ENCODE measurements at places on chromosomes 5 and 9.
A peak's percentile ranks its signal among the peaks of the same experiment; 100 is the strongest.

- no peak for DNase-seq
Observed at GRCh38 chr5:52989025-52989780, at the start of gene ITGA2. Gene ITGA2, plus strand, starts transcription at chr5:52989352. Its CDS starts 117 bp downstream, at chr5:52989469.

GRCh38 chr9:127262602-127263001 lies 2.0 kb upstream of the GARNL3 start:
- no peak for DNase-seq

GRCh38 chr5:42974536-42974935 lies 65.6 kb downstream of the ANXA2R start:
- no peak for DNase-seq

DNA sequence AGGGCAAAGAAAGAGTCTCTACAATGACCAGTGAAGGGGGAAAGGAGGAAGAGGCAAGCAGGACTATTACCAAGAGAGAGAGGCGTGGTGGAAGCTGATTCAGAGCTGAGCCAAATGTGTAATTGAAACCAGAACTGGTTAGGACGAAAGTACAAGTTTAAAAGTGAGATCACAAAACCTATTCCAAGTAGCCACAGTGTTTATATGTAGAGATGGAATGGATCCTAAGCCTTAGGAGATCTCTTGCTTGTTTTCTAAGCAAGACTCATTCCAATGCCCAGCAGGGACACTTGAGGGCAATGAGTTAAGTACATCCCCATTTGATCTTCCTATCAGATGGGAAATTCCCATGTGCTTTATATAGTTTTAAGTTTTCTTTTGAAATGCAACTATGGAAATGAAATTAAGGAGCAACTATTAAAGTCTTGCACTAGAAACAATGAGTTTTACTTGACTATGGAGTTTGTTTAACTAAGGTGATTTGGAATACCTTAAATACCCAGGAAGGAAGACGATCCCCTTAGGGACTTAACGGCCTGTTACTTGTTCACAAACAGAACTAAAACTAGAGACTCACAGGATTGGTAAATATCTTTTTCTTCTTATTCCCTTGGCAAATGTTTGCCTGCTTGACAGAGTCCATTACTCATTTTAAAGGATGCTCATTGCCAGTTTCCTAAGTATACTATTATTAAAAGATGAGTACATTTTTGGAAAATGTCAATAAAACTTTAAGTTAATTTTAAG lies 51.1 kb upstream of the SNX2 start:
- DNase-seq, result no peak

GRCh38 chr5:50580506-50580905 lies 85.9 kb upstream of the PARP8 start:
- DNase-seq, result no peak

GRCh38 chr5:108753331-108753730 lies 5.6 kb downstream of the FER start:
- DNase-seq, result no peak

DNA sequence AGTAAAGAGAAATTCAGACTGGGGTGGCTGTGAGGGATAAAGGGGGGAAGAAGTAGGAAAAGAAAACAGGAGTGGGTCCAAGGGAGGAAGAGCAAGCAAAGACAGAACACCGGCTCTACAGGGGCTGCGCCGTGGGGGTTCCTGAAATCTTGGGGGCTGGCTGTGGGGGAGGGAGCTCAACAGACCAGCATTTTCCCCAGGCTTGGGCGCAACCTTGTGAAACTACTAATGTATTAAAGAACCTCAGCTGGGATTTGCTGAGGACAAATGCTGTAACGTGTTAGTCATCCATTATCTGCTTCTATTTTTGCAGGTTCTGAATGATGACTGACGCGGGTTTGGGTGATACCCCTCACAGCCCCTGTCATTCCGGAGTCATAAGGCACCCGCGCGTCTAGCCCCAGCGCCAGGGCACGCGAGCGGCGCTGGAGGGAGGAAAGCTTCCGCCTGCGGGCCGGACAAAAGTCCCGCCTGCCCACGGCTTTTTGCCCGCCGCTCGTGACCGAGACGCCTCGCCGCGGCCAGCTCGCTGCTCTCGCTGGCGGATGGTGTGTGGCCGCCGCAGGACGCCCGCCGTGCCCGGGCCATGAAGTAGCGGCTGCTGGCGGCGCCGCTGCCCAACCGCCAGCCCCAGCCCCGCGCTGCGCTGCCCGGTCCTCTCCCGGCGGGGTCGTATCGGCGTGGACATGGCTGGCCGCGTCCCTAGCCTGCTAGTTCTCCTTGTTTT lies 110.6 kb downstream of the PAM start:
- peak; percentile 8 for DNase-seq

GRCh38 chr5:44774279-44774880 lies 34.4 kb upstream of the MRPS30 start:
- no peak for DNase-seq

Data from stimulated activated CD8-positive, alpha-beta memory T cell treated with anti-CD3 and anti-CD28 coated beads, Interleukin-15, amount 100 ng/mL, for 24 hours (primary cell).